A172 (cell line): ENCODE measurements at places on chromosomes 11 and 22.

GRCh38 chr11:70574725-70575347 lies 176.5 kb downstream of the CTTN start:
- no peak for DNase-seq

GRCh38 chr11:96318399-96318798 lies 24.6 kb downstream of the MAML2 start:
- DNase-seq, result no peak

GRCh38 chr11:127709960-127710359 lies 709.4 kb upstream of the KIRREL3 start:
- no peak for DNase-seq

- DNase-seq, result no peak
Measured at GRCh38 chr11:69079661-69080256, 31.0 kb downstream of the TPCN2 start.

DNA sequence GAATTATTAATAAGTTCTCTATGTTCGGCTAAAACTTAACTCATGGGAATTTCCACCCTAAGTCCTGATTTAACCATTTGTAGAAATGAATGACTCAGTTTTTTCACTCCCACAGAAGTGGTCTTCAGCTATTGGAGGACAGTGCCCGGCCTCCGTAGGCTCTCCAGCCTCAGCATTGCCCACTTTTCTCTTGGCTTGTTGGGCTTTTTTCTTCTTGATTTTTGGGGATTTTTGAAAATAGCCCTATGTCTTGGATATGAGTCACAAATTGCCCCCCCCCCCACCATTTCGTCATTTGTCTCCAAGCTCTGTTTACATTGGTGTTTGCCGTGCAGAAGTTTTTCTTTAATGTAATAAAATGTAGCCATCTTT lies 66.7 kb downstream of the PACS1 start:
- DNase-seq, result no peak

DNA sequence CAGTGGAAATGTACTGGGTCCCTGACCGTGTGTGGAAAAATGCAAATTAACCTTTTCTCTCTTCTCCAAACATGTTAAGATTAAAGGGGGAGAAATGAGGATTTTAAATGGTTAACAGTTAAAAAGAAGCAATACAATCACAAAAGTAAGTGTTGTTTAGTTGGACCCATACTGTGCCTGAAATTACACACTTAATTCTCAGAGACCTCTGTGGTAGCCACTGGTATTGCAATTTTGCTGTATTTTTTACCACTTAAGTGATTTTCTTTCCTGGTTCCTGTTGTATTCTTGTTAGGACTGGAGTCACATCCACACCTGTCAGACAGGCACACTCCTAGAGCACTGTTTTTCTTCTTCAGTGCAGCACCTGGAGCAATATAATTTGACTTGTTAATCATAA lies 179.6 kb upstream of the PDGFD start:
- DNase-seq, result no peak

GRCh38 chr11:31487848-31488247 lies 21.6 kb downstream of the IMMP1L start:
- peak; percentile 22 for DNase-seq

DNA sequence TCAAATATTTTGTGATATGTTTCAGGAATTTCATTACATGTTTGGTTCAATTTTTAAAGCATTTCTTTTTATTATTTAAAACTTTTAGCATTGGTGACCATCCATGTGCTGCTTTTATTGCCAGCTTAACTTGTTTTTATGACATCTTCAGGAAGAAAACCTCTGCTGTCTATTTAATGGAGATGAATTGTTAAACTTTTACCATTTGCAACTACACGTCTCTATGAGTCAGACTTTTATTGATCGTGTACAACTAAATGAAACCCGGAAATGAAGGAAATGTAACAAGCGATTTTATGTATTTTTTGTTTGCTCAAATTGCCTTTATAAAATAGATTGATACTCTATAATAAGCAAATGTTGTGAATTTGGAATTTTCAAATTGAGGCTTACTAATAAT lies 113.0 kb downstream of the PTPRJ start:
- no peak for DNase-seq

DNA sequence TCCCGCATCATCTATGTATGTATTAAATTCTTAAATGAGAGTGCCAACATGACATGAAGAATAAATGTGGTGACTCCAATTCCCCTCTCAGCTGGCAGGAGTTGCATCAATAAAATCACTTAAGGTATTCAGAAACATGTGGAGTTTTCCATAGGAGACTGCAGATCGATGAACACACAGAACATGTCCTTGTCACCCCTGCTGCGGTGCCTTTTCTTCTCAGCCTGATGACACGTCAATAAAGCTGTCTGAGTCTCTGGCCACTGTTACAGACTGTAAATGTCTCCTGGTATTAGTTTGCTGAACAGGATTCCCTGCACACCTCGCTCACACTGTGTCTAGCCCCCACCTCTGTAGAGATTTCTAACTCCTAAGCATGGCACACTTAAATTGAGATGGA lies 460.5 kb downstream of the LRRC4C start:
- no peak for DNase-seq

- no peak for DNase-seq
Measured at GRCh38 chr11:43924112-43924855, 18.2 kb upstream of the C11orf96 start.

GRCh38 chr11:1994121-1994520 lies 3.5 kb downstream of the H19 start:
- DNase-seq, result no peak

- DNase-seq, result peak; percentile 76
Measured at GRCh38 chr11:6362873-6363678, 27.2 kb upstream of the SMPD1 start.

DNA sequence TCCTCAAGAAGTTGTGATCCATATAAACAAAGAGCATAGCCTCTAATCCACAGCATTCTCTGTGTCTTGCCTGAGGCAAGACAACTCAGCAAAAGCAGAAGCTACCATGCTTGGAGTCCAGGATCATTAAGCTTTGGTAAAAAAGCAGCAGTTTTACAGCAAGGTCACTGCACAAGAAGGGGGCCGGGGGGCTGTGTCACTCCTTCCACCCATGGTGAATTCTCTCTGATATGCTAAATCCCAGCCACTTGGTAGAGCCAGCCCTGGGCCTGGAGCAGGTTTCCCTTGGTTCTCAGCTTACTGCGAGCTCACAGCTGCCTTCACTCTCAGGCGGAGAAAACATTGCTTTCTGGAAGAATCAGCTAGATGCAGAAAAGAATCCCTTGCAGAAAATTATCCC lies 144.7 kb downstream of the TENM4 start:
- no peak for DNase-seq

- no peak for DNase-seq
Measured at GRCh38 chr11:64607381-64607985, 16.5 kb downstream of the SLC22A12 start.

DNA sequence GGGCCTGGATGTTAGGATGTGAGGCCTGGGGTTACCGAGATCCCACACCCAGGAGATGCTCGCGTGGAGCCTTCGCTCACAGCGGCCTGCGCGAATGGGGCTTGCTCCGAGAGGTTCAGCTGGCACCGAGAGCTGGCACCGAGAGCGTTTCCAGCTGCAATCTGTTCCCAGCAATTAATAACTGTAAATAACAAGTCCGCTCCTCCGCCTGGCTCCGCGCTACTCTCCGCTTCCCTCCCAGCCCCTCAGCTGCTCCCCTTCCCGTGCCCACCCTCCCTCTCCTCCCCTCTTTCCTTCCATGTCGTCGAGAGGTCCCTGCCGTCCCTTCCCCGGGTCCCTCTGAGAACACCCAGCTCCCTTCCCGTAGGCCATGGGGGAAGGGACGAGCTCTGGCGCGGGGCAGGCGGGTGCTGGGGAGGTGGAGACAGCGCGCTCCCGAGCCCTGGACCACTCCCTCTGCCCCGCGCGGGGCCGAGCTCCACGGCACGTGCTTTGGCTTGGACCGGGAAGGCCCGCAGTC lies 110.8 kb downstream of the WNT7B start:
- DNase-seq, result no peak

DNA sequence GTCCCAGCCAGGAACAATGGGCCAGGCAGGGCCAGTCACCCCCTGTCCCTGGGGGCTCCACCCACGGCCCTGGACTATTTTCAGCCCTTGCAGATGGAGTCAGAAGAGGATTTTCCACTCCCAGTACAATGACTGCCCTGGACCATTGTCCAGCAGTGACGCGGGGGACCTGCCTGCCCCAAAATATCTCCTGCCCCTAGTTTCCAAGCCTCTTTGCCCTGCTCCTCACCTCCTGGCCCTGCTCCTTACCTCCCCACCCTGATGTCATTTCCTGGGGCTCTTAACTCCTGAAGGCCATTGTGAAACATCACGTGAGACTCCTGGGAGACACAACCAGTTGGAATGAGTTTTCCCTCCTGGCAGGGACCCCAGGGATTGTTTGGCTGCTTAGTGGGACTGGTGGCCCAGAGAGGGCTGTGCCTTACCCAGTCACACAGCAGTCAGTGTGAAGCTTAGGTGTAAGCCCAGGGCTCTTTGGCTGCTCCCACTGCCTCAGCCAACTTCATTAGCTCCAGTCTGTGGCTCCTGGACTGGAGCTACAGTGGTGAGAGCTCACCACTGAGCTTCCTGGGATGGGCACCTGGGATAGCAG lies 22.2 kb downstream of the P2RY2 start:
- DNase-seq, result peak; percentile 35

DNA sequence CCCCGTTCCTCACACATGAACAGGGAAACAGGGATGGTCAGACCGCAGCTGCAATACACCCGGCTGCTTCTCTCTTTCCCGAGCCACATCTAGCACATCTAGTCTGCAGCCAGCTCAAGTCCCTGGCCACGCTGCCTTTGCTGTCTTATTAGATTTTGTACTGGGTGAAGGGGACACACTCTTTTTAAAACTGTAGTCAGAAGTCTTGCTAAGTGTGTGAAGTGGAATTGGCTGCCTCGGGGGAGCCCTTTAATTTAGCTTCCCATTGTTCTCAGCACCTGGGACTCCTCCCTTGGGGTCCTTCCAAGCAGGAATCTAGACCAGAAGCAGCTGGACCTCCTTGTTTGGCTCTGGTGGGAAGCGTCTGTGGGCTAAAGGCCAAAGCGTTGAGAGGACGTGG lies 420.0 kb downstream of the CTTN start:
- DNase-seq, result no peak
